ENCODE measurements at places on chromosomes 4 and X. TPM values are rescaled to one million over a fixed set of nuclear protein-coding genes. Genes with fewer than 3 reads are reported as not detected.

The YY2 gene
- total RNA-seq: 2.5 TPM

The RBM47 gene
- 12.7 TPM for total RNA-seq

The PSAPL1 gene
- not detected for total RNA-seq

The GUCY1A1 gene
- not detected for total RNA-seq

The COL25A1 gene
- 1.1 TPM for total RNA-seq

The CXCL11 gene
- 1.7 TPM for total RNA-seq

The PPP4R3C gene
- not detected for total RNA-seq

The MGARP gene
- 0.62 TPM for total RNA-seq

The ALB gene
- total RNA-seq: not detected

The SLC25A31 gene
- total RNA-seq: not detected

The CPLX1 gene
- total RNA-seq: not detected

The BTC gene
- under 0.01 TPM for total RNA-seq

The F9 gene
- total RNA-seq: not detected

The TSPAN7 gene
- 0.34 TPM for total RNA-seq

The TLR2 gene
- 1.4 TPM for total RNA-seq

The ANXA3 gene
- total RNA-seq: 11.7 TPM

The RNF150 gene
- total RNA-seq: 18.0 TPM

The RRH gene
- not detected for total RNA-seq

All from melanocyte of skin (primary cell).